ELF-1 (cell line): ENCODE measurements at places on chromosomes 12 and 14.
A peak's percentile ranks its signal among the peaks of the same experiment; 100 is the strongest.

GRCh38 chr12:83389237-83389996 lies 702.7 kb downstream of the TMTC2 start:
- DNase-seq: peak; percentile 77

- no peak for DNase-seq
Measured at GRCh38 chr14:94384342-94384741, 4.1 kb downstream of the SERPINA1 start.

- no peak for DNase-seq
Measured at GRCh38 chr12:108712165-108712924, 19.0 kb downstream of the CORO1C start.

GRCh38 chr12:94078138-94078723 lies 70.1 kb upstream of the PLXNC1 start:
- peak; percentile 53 for DNase-seq

- DNase-seq: no peak
Measured at GRCh38 chr12:121224591-121224990, 14.7 kb downstream of the P2RX4 start.

DNA sequence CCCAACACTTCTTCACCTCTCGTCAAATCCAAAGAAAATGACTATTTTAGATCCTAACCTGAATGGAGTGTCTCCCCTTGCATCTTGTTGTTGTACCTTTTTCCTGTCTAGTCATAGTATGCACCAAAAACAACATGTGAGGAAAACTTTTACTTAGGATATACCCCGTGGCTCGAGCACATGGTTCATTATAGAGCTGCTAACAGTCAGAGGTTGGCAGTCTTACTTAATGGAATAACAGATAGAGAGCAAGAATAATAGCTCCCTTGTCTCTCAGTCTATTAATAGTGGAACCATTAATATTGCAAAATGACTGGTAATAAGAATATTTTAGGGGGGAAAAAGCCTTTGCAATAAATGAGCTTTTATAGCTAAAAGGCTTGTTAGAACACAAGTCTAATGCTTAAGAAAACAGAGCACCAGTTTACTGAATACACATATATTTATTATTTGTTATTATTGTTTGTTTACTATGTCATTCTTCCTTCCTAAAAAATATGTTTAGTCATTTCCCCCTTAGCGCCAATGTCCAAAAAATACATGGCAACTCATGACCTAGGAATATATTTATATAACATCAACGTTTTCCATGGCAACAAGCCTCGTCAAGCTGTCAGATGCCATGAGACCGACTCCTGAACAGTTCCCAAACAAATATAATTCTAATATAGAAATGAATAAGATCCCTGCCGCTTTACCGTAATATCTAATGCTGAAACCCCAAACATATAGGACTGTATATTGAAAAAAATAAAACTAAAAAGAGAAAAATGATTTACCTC lies 592.4 kb downstream of the SOX5 start:
- no peak for DNase-seq

DNA sequence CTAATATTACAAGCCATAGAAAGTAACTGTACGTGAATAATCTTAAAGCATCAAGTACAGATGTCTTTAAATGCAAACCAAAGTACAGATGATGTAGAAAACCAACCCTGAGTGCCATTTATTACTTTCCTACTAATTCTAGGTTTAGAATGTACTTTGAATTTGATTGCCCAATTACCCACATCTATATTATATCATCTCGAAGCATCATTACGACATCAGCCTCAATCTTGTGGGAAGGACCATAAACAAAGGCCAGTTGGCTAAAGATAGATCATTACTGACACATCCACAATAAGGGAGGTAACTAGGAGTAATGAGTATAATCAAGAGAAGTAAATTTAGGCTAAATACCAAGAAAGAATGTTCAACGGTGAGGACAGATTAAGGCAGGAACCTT lies 478.9 kb downstream of the BCAT1 start:
- no peak for DNase-seq

DNA sequence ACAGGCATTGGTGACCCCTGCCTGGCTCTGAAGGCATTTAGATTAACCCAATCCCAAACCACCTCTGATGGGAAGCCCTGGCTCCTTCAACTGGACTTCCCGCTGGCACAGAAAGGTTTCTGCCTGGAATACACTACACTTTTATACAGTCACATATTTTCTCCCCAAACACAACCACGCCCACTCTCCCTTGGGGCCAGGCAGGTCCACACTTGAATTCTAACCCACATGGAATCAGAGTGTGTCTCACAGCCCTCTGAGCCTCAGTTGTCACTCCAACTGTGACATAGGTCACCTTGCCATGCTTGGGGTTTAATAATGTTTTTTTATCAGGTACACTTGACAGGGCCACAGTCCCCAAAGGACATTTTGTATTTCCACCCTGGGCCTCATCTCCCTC lies 368.6 kb downstream of the BCL11B start:
- DNase-seq: no peak

GRCh38 chr14:22814373-22814772 lies 862 bp downstream of the SLC7A7 start:
- DNase-seq: no peak

DNA sequence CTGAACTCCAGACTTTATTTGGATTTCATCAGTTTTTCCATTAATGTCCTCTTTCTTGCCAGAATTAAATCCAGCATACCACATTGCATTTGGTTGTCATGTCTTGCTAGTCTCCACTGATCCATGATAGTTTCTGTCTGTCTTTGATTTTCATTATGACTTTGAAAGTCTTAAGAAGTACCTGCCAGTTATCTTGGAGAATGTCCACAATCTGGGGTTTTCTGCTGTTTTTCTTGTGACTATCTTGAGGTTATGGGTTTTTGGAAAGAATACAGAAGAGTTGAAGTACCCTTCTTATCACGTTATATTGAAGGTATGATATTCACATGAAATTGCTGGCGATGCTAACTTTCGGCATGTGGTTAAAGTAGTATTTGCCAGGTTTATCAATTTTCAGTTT lies 282.3 kb upstream of the PRICKLE1 start:
- DNase-seq: no peak

- DNase-seq: no peak
Measured at GRCh38 chr12:18718462-18718861, 19.4 kb downstream of the PLCZ1 start.

DNA sequence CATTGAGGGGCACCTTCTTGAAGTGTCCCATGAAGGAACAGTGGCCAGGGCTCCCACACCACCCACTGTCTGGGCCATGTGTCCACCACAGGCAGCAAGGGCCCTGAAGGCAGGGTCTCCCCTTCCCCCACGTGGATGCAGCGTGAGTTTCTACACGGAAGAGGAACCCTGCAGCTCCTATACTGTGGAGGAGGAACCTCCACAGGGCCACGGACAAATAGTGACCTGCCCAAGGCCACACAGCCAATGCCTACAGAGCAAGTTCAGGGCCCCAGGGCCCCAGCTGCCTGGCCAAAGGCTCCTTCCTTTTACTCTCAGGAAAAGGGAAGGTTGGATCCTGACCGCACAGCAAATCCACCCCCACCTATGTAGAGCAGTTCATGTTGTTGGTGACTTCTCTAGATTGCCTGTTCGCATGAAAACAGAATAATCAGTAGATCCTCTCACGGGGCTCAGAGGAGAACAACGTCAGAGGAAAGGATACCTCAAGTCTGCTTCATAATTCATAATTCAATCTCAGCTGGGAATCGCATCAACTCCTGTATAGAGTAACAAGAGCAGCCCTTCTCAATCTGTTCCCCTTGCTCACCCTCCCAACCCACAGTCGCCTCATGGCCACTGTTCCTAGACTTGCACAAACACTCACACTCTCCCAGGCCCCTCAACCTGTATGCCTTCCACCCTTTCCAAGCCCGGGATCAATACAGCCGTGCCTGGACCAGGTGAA lies 11.1 kb upstream of the KRT73 start:
- DNase-seq: no peak

GRCh38 chr12:116372815-116373214 lies 95.3 kb upstream of the MED13L start:
- no peak for DNase-seq

GRCh38 chr12:9730591-9730990 lies 2.3 kb downstream of the CLECL1 start:
- DNase-seq: no peak

DNA sequence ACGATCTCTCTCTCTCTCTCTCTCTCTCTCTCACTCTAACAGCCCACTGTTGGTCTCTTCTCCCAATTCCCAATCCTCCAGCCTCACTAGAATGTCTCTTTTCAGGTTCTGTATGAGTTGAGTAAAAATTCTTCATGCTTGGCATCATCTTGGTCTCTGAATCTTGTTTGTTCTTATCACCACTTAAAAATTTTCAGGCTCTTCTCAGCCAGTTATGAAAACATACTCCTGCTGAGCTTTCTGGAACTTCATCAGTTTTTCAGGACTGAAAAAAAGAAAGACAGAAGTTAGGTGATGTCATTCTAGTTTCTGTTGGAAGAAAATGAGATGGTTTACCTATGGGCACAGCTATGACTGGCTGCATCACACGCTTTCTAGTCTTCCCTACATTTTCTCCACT lies 11.5 kb upstream of the IL22 start:
- no peak for DNase-seq

- DNase-seq: no peak
Measured at GRCh38 chr14:50772412-50772811, 58.5 kb downstream of the NIN start.
